Naive thymus-derived CD8-positive, alpha-beta T cell (primary cell): ENCODE measurements at places on chromosomes 3 and 15. TPM values are rescaled to one million over a fixed set of nuclear protein-coding genes. Genes with fewer than 3 reads are reported as not detected.

ITGB5 gene
- 2.8 TPM for total RNA-seq

SUMF1 gene
- total RNA-seq = 14.2 TPM

- DNase-seq = no peak
- H3K36me3 ChIP-seq = no peaks in the 10 kb centered on the region
- no peaks in the 10 kb centered on the region for H3K4me1 ChIP-seq
- no peak overlapping the region for H3K4me3 ChIP-seq
- H3K27ac ChIP-seq = no peak overlapping the region
- H3K27me3 ChIP-seq = peaks cover 5% of the 10 kb centered on the region
Measured at GRCh38 chr3:29554566-29554965, 273.7 kb downstream of the RBMS3 start.

GRCh38 chr3:125349055-125349454, 26.1 kb downstream of the ZNF148 start:
- H3K27ac ChIP-seq = no peak overlapping the region
- H3K4me1 ChIP-seq = peaks cover 89% of the 10 kb centered on the region
- H3K36me3 ChIP-seq = peaks cover 38% of the 10 kb centered on the region
- H3K27me3 ChIP-seq = no peaks in the 10 kb centered on the region
- peak overlapping the region; percentile 71 for H3K4me3 ChIP-seq

MAGI1 gene
- total RNA-seq = not detected

GRCh38 chr15:47523681-47524475, 193.4 kb upstream of the SEMA6D start:
- no peak overlapping the region for H3K27ac ChIP-seq
- H3K4me1 ChIP-seq = no peaks in the 10 kb centered on the region
- no peak for DNase-seq
- H3K4me3 ChIP-seq = no peak overlapping the region
- no peaks in the 10 kb centered on the region for H3K36me3 ChIP-seq

RBP2 gene
- not detected for total RNA-seq

GRCh38 chr3:171255236-171255806, 204.9 kb downstream of the TNIK start:
- no peak for DNase-seq
- H3K27ac ChIP-seq = peak overlapping the region; percentile 99
- no peaks in the 10 kb centered on the region for H3K36me3 ChIP-seq
- H3K4me3 ChIP-seq = peak overlapping the region; percentile 77
- H3K27me3 ChIP-seq = no peaks in the 10 kb centered on the region

GRCh38 chr3:177320765-177321247, 123.5 kb upstream of the TBL1XR1 start:
- H3K36me3 ChIP-seq = no peaks in the 10 kb centered on the region
- no peak for DNase-seq
- peak overlapping the region; percentile 34 for H3K4me3 ChIP-seq
- H3K4me1 ChIP-seq = peaks cover 63% of the 10 kb centered on the region
- no peaks in the 10 kb centered on the region for H3K27me3 ChIP-seq

HTR3E gene
- not detected for total RNA-seq

- no peak overlapping the region for H3K27ac ChIP-seq
- no peak for DNase-seq
Measured at GRCh38 chr3:145681181-145681580, 479.8 kb downstream of the PLOD2 start.

- no peaks in the 10 kb centered on the region for H3K27me3 ChIP-seq
- peaks cover 17% of the 10 kb centered on the region for H3K36me3 ChIP-seq
- H3K4me1 ChIP-seq = no peaks in the 10 kb centered on the region
- no peak overlapping the region for H3K27ac ChIP-seq
- no peak overlapping the region for H3K4me3 ChIP-seq
Measured at GRCh38 chr3:178117641-178118040, 418.6 kb upstream of the KCNMB2 start.

MELTF gene
- 0.36 TPM for total RNA-seq

NCKIPSD gene
- 18.7 TPM for total RNA-seq

DNA sequence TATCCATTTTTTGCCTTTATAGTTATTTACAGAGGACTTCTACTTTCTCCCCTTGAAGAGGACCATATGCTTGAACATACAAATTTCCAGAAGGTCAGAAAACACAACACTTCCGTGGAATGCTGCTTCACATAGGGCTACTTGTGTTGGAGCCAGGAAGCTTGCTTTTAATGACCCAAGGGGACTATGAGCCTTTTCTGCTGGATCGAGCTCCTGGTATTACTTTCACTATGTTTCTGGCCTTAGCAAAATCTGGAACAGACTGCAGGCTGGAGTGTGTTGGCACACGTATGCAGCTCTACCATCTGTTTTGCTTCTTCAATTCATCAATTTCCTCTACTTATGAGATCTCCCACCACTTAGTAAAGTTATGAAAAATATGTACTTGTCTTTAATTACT, 69.3 kb upstream of the CBLB start:
- no peaks in the 10 kb centered on the region for H3K36me3 ChIP-seq
- H3K4me1 ChIP-seq = peaks cover 6% of the 10 kb centered on the region

- no peak for DNase-seq
- no peak overlapping the region for H3K4me3 ChIP-seq
- H3K27ac ChIP-seq = no peak overlapping the region
- no peaks in the 10 kb centered on the region for H3K36me3 ChIP-seq
- H3K27me3 ChIP-seq = no peaks in the 10 kb centered on the region
Measured at GRCh38 chr3:87367736-87368135, 91.4 kb upstream of the POU1F1 start.

DNA sequence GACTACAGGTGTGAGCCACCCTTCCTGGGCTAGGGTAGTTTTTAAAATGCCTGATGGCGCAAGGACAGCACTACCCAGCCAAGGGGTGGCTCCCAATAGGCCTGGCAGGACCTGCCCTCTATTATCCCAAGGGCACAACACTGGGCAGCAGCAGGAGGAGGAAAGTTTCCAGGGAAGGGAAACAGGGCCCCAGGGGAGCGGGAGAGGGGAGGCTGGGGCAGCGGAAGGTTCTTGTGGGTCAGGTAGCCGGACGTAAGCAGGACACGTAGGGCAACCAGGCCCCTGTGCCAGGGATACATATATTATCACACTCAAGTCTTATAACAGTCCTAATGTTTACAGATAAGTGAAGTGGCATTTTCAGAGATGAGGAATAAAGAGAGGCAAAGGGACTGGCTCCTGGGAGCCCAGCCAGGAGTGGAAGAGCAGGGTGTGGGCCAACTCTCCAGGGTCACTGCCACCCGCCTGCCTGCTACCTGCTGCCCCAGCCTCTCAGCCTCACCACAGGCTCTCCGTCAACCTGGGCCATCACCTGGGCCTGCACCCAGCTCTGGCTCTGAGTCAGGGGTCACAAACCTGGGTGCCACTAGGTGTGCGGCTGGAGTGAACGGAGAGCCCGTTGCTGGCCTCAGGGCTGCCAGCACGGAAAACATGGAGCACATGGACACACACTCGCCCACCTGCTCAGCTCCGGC, 73.2 kb upstream of the SNRPA1 start:
- H3K4me1 ChIP-seq = peaks cover 10% of the 10 kb centered on the region
- DNase-seq = no peak
- no peak overlapping the region for H3K4me3 ChIP-seq
- no peak overlapping the region for H3K27ac ChIP-seq

DNA sequence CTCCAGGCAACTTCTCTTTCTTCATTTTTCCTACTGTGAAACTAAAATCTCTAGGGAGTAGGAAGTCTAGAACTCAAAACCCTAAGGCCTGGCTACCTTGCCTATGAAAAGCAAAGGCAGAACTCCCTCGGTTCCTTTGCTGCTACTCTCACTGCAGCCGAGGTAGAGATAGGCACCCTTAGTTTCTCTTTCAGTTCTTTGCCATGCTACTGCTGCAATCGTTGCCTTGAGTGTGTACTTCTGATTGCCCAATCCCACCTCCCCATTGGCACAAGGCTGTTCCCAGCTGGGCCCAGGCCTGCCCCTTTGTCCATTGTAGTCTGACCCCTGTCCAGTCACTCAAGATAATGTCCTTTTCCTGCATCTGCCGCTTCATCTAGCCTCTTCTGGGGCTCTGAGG, 92.3 kb upstream of the MRPS22 start:
- no peaks in the 10 kb centered on the region for H3K36me3 ChIP-seq
- H3K27me3 ChIP-seq = peaks cover 40% of the 10 kb centered on the region
- no peak overlapping the region for H3K27ac ChIP-seq
- no peaks in the 10 kb centered on the region for H3K4me1 ChIP-seq
- no peak overlapping the region for H3K4me3 ChIP-seq

- no peaks in the 10 kb centered on the region for H3K27me3 ChIP-seq
- no peak overlapping the region for H3K27ac ChIP-seq
- H3K4me1 ChIP-seq = peaks cover 23% of the 10 kb centered on the region
- peaks cover 3% of the 10 kb centered on the region for H3K36me3 ChIP-seq
- DNase-seq = peak; percentile 67
- peak overlapping the region; percentile 54 for H3K4me3 ChIP-seq
Measured at GRCh38 chr3:45659661-45660566, 29.3 kb upstream of the SACM1L start.

- H3K4me3 ChIP-seq = peak overlapping the region; percentile 93
- no peak for DNase-seq
- H3K27ac ChIP-seq = peak overlapping the region; percentile 97
- no peaks in the 10 kb centered on the region for H3K27me3 ChIP-seq
Measured at GRCh38 chr15:84715441-84716035, 401 bp downstream of the SEC11A start.

GRCh38 chr3:189237526-189237925, 65.8 kb downstream of the TPRG1 start:
- no peak for DNase-seq
- H3K27ac ChIP-seq = peak overlapping the region; percentile 66
- no peak overlapping the region for H3K4me3 ChIP-seq
- H3K4me1 ChIP-seq = peaks cover 1% of the 10 kb centered on the region
- peaks cover 4% of the 10 kb centered on the region for H3K36me3 ChIP-seq

SLC12A1 gene
- total RNA-seq = not detected

- no peaks in the 10 kb centered on the region for H3K36me3 ChIP-seq
- H3K27me3 ChIP-seq = no peaks in the 10 kb centered on the region
- H3K4me3 ChIP-seq = no peak overlapping the region
- DNase-seq = no peak
- H3K27ac ChIP-seq = no peak overlapping the region
Measured at GRCh38 chr3:64140651-64141050, 84.6 kb downstream of the PRICKLE2 start.

GRIP2 gene
- not detected for total RNA-seq

GRCh38 chr15:90087454-90088154, 14.7 kb downstream of the IDH2 start:
- H3K4me1 ChIP-seq = peaks cover 19% of the 10 kb centered on the region
- DNase-seq = no peak
- no peaks in the 10 kb centered on the region for H3K27me3 ChIP-seq
- H3K27ac ChIP-seq = no peak overlapping the region

- DNase-seq = no peak
- no peak overlapping the region for H3K27ac ChIP-seq
- H3K4me3 ChIP-seq = no peak overlapping the region
- no peaks in the 10 kb centered on the region for H3K4me1 ChIP-seq
Measured at GRCh38 chr15:79296583-79296982, 14.1 kb downstream of the ANKRD34C start.

- no peak for DNase-seq
- H3K36me3 ChIP-seq = no peaks in the 10 kb centered on the region
- H3K4me3 ChIP-seq = peak overlapping the region; percentile 30
- no peaks in the 10 kb centered on the region for H3K4me1 ChIP-seq
- no peak overlapping the region for H3K27ac ChIP-seq
Measured at GRCh38 chr15:77747175-77748077, 114.7 kb upstream of the LINGO1 start.

- peak overlapping the region; percentile 87 for H3K4me3 ChIP-seq
- H3K27ac ChIP-seq = peak overlapping the region; percentile 87
- DNase-seq = no peak
- peaks cover 2% of the 10 kb centered on the region for H3K36me3 ChIP-seq
Measured at GRCh38 chr3:129313415-129313664, 34.7 kb downstream of the HMCES start.

DNAH12 gene
- total RNA-seq = 0.65 TPM

FGF12 gene
- total RNA-seq = not detected

DNA sequence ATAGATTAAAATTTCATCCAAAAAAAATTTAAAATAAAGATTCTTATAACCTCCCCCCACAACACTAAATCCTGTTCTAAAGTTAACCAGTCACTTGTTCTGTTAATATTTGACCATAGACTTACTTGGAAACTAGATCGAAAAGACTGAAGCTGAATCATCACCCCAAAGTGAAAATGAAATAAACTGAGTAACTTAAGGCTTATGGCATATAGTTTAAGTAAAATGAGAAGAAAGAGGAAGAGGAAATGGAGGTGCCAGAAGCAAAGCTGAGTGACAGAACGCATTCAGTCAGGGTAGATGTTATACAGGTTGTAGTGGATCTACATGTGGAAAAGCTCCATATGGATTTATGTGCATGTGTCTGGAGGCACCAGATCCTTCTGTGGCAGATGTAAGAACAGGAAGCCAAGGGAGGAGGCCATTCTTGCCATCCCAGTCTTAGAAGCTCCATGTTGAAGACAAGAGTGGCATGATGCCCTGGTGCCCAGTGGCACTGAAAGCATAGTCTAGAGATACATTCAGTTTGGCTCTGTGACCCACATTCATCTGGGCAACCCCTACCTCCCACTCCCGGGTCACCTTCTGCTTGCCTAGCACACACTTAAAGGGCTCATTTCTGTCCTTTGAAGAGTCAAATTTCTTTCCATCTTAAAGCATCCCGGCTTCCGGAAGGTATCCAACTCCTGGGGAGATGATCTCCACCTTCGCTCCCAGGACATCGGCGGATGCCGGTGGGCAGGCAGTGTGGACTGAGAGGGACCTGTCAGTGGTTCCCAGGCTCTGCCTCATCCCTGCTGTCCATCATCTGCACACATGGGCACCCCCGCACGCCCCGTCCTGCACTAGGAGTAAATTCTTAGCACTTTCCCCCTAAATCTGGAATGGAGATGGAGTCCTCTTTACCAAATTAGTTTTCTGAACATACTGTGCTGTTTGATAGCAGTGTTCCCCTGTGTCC, 90.8 kb downstream of the NEO1 start:
- H3K27me3 ChIP-seq = no peaks in the 10 kb centered on the region
- no peaks in the 10 kb centered on the region for H3K36me3 ChIP-seq
- no peaks in the 10 kb centered on the region for H3K4me1 ChIP-seq
- no peak overlapping the region for H3K27ac ChIP-seq

- peaks cover 43% of the 10 kb centered on the region for H3K4me1 ChIP-seq
- peaks cover 10% of the 10 kb centered on the region for H3K36me3 ChIP-seq
- H3K27ac ChIP-seq = peak overlapping the region; percentile 87
- no peaks in the 10 kb centered on the region for H3K27me3 ChIP-seq
- DNase-seq = no peak
- peak overlapping the region; percentile 75 for H3K4me3 ChIP-seq
Measured at GRCh38 chr15:91320101-91320500, 220.0 kb downstream of the SV2B start.

LRRIQ4 gene
- total RNA-seq = not detected

DNA sequence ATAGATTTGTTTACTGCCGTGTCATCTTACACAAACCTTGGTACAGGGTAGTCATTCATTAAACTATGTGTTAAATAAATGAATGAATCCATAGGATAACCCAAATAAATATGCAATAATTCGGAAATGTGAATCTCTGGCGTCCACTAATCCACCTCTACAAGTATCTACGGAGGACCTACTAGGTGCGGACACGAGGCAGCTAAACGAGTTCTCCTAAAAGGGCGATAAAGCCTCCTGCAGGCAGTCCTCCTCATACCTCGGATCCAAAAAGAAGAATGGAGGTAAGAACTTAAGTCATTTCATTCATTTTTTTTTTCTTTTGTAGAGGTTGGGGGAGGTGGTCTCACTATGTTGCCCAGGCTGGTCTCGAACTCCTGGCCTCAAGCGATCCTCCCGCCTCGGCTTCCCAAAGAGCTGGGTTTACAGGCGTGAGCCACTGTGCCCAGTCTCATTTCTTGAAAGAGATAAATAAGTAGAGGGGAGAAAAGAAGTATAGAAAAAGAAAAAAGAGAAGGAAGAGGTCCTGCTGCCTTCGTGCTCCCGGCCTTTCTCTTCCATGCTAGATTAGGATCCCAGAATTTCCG, 706 bp upstream of the RPL35A start:
- H3K27me3 ChIP-seq = no peaks in the 10 kb centered on the region
- H3K27ac ChIP-seq = peak overlapping the region; percentile 100
- peaks cover 21% of the 10 kb centered on the region for H3K36me3 ChIP-seq
- no peak for DNase-seq
- peak overlapping the region; percentile 99 for H3K4me3 ChIP-seq
